ENCODE measurements at places on chromosomes 2 and 18.

- no peak for DNase-seq
Observed at GRCh38 chr2:209685963-209686362, 85.7 kb upstream of the UNC80 start.

DNA sequence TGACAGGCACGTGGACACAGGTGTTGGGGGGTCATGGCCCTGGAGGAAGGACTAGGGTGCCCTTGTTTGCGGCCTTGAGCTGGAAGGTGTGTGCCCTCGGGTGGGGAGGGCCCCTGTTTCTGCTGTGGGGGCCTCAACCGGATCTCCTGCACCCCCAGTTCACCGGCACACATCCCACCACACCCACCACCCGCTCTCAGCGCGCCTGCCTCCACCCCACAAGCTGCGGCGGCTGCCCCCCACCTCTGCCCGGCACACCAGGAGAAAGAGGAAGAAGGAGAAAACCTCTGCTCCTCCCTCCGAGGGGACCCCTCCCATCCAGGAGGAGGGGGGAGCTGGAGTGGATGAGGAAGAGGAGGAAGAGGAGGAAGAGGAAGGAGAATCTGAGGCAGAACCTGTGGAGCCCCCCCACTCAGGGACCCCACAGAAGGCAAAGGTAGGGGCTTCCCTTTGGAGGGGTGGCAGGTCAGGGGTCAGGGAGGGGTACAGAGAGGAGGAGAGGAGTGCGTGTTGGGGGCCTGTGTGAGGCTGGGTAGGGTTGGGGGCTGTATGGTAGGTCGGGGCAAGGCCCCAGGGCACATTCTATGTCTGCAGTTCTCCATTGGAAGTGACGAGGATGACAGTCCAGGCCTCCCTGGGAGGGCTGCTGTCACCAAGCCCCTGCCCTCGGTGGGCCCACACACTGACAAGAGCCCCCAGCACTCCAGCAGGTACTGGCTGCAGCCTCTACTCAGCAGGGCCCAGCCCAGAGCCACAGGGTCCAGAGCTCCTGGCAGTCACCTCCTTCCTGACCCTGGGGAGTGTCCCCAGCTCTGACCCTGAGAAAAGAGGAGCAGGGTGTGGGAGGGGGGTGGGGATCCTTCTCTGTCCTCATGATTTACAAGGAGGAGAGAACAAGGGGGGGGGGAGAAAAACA lies 1.8 kb downstream of the SLC4A3 start:
- no peak for DNase-seq

DNA sequence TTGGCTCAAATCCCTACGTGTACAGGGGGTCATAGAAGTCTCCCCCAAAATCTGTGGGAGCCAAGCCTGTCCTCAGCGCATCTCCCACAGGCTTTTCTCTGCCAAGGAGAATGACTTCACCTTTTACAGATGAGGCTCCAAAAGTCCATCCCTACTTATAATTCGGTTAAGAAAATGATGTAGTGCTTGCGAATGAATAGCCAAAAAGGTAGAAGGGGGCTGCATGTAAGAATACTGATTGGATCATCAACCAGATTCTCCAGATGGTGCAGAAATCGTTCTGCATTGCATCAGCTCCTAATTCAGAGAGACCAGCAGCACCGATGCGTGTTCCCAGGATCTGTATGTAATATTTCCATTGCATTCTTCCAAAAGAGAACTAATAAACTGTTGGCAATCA lies 91.9 kb downstream of the EPHA4 start:
- no peak for DNase-seq

GRCh38 chr2:215903203-215903602 lies 110.1 kb downstream of the MREG start:
- DNase-seq = no peak

DNA sequence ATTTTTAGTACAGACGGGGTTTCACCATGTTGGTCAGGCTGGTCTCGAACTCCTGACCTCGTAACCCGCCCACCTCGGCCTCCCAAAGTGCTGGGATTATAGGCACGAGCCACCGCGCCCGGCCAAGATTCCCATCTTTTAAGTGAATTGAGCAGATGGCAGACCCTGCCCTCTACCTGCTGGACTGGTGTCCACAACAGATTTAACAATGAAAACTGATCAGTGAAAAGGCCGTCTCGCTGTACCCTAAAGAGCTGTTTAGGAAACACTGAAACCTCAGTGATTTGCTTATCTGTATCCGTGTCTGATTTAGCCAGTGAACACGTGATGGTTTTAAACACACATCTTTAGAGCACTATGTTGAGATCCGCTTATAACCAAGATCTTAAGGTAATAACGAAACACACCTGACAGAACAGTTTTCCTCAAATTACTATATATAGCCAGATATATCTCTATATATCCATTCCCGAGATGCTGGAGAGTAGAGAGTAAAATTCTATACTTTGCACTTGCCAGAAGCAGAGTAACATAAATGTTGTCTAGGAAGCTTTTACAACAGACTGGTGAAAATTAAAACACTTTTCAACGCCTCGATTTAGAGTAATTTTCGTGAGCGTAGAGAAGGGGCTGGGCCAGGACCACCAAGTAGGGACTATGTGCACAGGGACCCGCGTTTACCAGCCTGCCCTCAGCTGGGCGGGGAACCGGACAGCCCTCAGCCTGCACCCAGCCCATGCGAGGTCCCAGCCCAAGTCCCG lies 594 bp downstream of the FAM161A start:
- no peak for DNase-seq

DNA sequence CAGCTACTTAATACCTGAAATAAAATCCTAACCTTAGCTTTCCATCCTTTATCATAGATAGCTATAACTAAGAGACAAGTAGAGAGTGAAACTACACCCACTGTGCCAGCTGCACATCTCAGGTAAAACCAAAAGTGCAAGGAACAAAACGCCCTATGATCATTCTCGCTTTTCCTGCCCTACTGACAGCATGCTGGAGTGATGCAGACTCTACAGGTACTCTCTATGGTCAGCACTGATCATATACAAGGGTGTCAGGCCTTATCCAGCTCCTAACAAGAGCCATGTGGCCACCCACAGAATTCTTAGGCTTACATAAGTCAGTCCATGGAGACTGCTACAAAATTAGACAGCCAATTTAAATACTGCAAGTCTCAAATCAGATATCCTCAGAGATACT lies 45.6 kb downstream of the REV1 start:
- DNase-seq = no peak

GRCh38 chr2:100235098-100235497 lies 87.2 kb downstream of the LONRF2 start:
- no peak for DNase-seq

DNA sequence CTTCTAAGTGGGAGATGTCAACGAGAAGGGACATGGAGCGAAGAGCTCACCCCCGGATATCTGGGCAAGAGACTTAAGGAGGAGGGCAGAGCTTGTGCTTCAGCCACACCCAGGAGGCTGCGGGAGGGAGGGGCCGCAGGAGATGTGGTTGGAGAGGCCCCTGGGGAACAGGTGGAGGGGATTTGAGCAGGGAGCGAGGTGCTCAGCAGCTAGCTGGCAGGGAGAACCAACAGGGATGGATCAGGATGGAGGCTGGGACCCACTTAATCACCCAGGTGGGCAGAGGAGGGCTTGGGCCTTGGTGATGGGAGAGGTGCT lies 78.3 kb downstream of the MBP start:
- no peak for DNase-seq

DNA sequence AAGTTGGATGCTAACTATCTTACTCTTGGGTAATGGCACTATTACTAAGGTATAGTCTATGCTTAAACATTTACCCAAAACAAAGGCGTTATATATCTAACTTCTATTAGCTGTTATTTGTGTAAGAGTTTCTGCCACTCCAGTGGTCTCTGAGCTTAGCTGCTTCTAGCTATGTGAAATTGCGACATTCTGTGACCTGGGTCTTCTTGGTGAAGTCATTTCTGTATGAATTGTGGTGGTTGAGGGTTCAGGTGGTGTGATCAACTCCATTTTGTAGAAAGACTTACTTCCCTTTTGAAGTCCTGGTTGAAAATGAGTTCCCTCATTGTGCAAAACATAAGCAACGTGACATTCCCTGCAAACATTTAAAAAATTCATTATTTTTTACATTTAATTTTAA lies 221.6 kb downstream of the PIK3C3 start:
- DNase-seq = no peak

DNA sequence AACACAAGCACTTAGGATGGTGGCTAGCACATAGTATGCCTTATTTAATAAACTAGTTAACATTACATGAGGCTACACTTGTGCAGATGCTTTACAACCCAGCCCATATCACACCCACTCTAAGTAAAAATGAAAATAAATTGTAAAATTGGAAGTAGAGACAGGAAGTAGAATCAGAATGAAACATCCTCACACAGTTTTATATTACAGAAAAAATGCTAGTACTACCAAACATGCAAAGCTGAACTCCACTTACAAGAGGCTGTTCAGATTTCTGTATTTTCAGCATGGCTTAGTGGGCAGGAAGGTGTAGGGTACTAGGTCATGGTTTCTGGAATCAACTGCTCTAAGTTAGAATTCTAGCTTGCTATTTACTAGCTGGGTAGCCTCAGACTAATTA lies 18.2 kb upstream of the CRIM1 start:
- no peak for DNase-seq

- no peak for DNase-seq
Observed at GRCh38 chr2:42554392-42554791, 14.0 kb upstream of the MTA3 start.

GRCh38 chr18:37246779-37247340 lies 318.7 kb downstream of the CELF4 start:
- no peak for DNase-seq

DNA sequence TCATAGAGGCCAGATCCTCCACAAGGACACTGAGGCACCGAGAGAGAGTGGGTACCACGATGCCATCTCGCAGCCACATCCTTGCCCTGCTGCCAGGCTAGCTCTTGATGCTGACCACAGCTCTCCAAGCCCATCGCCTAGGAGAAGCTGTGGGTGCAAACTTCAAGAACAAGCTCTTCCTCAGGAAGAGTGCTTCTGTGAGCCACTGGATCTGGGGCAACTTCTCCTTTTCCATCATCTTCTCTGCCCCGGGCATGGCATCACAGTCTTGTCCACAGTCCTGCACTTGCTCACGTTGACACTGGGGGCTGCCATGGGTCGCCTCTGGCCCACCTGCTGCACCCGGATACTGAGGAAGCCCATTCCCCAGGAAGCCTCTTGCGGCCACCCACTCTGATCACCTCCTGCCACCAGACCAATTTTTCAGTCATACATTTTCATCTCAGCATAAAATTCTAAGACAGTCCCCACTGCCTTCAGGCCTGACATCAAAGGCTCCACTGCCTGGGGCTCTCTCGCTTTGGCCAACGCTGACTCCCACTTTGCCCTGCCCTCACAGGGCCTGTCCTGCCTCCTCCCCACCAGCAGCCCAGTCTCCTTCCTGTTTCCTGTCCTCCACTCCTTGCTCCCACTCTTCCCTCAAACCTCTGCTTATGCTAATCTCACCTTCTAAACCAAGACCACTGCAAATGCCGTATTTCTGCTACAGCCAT lies 243.9 kb downstream of the AFF3 start:
- DNase-seq = no peak
